GDM1 (cell line): ENCODE measurements at places on chromosomes 3 and 15.

- DNase-seq, result no peak
Measured at GRCh38 chr3:53180305-53181023, 19.5 kb downstream of the PRKCD start.

DNA sequence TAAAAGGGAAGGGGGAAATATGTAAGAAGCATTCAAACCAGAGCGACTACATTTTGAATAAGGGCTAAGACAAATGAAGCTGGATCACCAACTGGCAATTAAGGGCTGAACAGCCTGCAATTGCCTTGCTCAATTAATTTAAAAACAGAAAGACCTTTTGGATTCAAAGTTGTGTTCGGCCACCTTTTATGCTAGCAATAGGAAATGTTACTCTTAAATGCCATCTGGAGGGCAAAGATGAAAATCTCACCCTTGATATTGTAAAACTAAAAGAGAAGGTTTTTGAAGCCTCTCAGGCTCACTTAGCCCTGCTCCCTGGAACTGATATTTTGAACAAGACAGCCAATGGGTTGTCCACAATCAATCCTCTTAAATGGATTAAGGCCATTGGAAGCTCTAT lies 44.2 kb downstream of the ACAD9 start:
- DNase-seq, result no peak

DNA sequence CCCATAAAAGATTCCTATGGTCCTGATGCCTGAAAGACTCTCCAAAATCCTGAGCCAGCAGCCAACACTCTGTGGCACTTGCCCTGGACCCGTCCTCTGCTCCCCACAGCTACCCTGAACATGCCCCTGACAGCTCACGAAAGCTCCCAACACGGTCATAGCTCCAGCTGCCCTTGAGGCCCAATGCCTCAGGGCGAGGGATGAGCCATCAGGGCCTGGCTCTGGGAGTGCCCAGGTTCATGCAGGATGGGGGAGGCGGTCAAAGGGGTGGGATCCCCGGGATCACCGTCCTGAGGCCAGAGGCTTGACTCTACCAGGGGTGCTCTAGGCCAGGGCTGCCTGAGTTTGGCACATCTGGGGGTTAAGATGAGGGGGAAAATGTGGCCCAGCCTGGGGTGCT lies 72.7 kb upstream of the RPL32 start:
- no peak for DNase-seq

- no peak for DNase-seq
Measured at GRCh38 chr3:133535971-133536881, 37.3 kb upstream of the CDV3 start.

GRCh38 chr3:128623762-128624176 lies 26.8 kb downstream of the RPN1 start:
- DNase-seq, result no peak
